ENCODE measurements at places on chromosomes 16 and 17.
A peak's percentile ranks its signal among the peaks of the same experiment; 100 is the strongest.

- no peak for DNase-seq
Observed at GRCh38 chr16:77499373-77500285, 64.8 kb upstream of the ADAMTS18 start.

GRCh38 chr17:33689725-33690124, 396.6 kb upstream of the ASIC2 start:
- DNase-seq: no peak

DNA sequence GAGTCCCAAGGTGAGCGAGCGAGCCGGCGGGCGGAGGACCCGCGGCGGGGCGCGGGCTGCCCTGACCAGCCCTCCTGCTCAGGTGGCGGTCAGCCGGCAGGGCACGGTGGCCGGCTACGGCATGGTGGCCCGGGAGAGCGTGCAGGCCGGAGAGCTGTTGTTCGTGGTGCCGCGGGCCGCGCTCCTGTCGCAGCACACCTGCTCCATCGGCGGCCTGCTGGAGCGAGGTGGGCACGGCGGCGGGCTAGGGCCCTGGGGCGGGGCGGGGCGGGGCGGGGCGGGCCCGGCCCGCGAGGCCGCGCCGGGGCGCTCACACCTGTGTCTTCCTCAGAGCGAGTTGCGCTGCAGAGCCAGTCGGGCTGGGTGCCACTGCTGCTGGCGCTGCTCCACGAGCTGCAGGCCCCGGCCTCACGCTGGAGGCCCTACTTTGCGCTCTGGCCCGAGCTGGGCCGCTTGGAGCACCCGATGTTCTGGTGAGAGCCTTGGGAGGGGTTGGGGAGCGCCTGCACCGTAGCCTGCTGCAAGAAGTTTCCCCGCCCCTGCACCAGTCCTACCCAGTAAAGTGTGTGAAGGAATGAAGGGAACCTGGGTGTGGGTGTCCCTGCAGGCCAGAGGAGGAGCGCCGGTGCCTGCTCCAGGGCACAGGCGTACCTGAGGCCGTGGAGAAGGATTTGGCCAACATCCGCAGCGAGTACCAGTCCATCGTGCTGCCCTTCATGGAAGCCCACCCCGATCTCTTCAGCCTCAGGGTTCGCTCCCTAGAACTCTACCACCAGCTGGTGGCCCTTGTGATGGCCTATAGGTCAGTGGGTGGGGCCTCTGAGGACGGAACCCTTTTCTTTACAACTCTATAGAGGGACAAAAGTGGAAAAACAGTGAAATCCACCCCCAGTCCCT, 802 bp downstream of the SETD6 start:
- no peak for DNase-seq

GRCh38 chr17:67689534-67690177, 28.1 kb upstream of the NOL11 start:
- DNase-seq: peak; percentile 58
